Transverse colon (tissue), 4 donors: ENCODE measurements at places on chromosomes 7 and 10. TPM values are rescaled to one million over a fixed set of nuclear protein-coding genes. Genes with fewer than 3 reads are reported as not detected.

GRCh38 chr7:74606909-74607510 is 50.5 kb upstream of the GTF2I start:
- no peak for DNase-seq
- no peaks in the 10 kb centered on the region for H3K36me3 ChIP-seq
- H3K4me1 ChIP-seq = peaks cover 24% of the 10 kb centered on the region
- peak overlapping the region; percentile 72 for H3K27ac ChIP-seq
- no peaks in the 10 kb centered on the region for H3K27me3 ChIP-seq

The SLC13A1 gene
- not detected for total RNA-seq

GRCh38 chr7:2876031-2876731 is 32.1 kb upstream of the GNA12 start:
- H3K4me3 ChIP-seq = no peak overlapping the region
- no peak overlapping the region for H3K27ac ChIP-seq
- H3K4me1 ChIP-seq = no peaks in the 10 kb centered on the region
- no peaks in the 10 kb centered on the region for H3K36me3 ChIP-seq
- H3K27me3 ChIP-seq = peaks cover 15% of the 10 kb centered on the region

The CDH23 gene
- 2.9 TPM for total RNA-seq

DNA sequence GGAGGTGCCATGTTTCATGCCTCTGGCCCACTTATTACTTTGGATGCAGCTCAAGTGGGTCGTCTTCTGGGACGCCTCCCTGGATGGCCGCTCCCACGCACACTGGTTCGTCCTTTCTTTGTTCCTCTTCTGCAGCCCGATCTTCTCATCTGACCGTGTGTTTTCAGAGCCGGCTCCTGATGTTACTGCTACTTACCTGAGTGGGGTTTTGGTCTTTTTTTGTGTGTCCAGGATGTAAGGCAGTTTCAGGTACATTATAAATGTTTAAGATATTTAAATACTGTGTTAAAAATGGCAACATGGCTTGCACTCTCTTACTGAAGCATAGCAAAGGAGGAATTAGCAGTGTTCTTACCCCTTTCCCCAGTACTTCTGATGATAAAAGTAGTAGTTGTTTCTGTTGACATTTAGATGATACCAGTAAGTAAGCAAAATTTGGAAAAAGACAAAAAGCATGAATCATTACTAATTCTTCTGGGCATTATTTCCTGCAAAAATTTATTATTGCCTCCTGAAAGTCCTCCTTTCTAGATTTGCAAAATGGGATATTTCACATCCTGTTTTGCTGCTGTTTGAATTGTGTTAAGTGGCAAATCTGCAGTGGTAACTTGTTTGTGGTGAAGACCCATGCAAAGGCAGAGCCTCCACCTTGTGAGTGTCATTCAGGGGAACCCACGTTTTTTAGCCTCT is 59.4 kb downstream of the SHH start:
- H3K4me3 ChIP-seq = no peak overlapping the region
- no peaks in the 10 kb centered on the region for H3K4me1 ChIP-seq
- no peaks in the 10 kb centered on the region for H3K27me3 ChIP-seq
- peak; percentile 29 for DNase-seq
- no peak overlapping the region for H3K27ac ChIP-seq
- no peaks in the 10 kb centered on the region for H3K36me3 ChIP-seq

DNA sequence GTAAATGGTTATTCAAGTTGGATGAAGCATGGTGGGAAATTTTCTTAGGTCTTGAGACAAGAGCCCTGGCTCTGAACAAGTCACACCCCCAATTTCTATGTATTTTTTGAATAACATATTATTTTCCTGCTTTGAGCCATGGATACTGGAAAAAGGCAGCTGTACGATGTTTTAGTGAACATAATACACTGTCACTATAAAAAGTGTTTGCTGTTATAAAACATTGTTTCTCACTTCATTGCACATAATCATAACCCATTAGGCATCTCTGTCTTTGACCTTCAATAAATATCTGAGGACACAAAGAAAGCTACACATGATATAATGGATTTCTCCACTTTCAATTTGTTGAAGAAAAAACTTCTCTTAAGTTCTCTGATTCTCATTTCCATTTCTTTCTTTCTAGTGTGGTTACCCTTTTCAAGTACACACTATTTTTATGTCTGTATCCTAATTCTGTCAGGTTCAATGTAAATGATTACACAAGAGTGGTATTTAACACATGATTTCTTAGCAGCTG is 283.9 kb upstream of the SP8 start:
- DNase-seq = no peak
- no peak overlapping the region for H3K27ac ChIP-seq
- H3K4me1 ChIP-seq = peaks cover 11% of the 10 kb centered on the region
- H3K4me3 ChIP-seq = no peak overlapping the region
- no peaks in the 10 kb centered on the region for H3K36me3 ChIP-seq
- H3K27me3 ChIP-seq = no peaks in the 10 kb centered on the region

The EGR2 gene
- not detected for total RNA-seq
